Stimulated activated CD4-positive, alpha-beta T cell treated with anti-CD3 and anti-CD28 coated beads, Interleukin-1b, Interleukin-23, amount 100 ng/mL, for 24 hours (primary cell): ENCODE measurements at places on chromosomes 1 and 21.

GRCh38 chr1:79524126-79524525, 517.6 kb upstream of the ADGRL4 start:
- no peak for DNase-seq

DNA sequence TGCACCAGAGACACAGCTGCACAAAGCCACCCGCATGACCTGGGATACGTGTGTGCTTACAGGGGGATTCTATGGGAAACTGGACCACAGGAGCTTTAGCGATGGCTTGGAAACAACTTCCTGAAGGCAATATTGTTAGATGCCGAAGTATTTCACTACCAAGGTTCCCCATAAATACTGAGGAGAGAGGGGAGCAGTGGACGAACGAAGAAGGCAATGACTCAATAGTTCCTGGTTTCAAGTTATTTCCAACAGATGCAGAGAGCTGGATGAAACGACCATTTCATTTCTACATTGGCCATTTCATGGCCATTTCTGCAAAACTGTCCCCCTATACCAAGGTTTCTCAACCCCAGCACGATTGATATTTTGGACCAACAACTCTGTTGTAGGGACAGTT, 61.3 kb downstream of the CD34 start:
- DNase-seq: no peak

DNA sequence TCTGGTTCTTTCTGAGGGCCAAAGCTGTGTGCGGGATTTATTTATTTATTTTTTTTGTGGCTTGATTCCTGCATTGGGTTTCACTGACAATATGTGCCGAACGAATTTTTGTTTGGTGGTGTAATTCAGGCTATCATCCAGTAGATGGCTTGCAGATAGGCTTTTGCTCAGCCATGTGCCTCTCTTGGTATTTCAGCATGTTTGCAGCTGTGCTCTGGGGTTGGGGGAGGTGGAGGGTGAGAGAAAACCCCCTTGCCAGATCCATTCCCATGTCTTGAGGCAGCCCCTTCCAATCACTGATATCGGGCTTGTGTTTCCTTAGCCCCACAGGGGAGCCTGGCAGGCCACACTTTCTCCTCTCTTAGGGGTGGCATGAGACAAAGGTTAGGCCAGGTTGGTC, 302.4 kb downstream of the PTGER3 start:
- DNase-seq: no peak

DNA sequence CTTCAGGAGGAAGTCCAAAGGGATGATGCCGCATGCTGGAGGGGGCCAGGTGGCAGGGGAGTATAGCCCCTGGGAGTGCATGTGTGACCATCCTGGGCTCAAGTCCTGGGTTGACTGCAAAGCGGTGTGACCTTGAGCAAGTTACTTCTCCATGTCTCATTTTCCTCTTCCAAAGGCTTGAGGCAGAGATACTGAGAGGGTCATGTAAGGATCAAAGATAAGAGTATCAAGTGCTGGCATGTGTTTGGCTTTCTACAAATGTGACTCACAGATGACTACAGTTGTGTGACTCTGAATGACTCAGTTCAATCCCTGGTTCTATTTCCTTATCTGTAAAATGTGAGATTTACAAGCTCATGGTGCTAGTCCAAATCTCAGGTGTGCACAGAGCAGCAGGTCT, 26.1 kb downstream of the PROK1 start:
- no peak for DNase-seq

- no peak for DNase-seq
Measured at GRCh38 chr1:118333601-118334210, 148.7 kb upstream of the SPAG17 start.

GRCh38 chr1:156367383-156368156, 1.4 kb upstream of the RHBG start:
- DNase-seq: no peak

- no peak for DNase-seq
Measured at GRCh38 chr1:45079533-45079932, 67.5 kb downstream of the UROD start.

- no peak for DNase-seq
Measured at GRCh38 chr1:106787520-106787919, 269.0 kb upstream of the PRMT6 start.

DNA sequence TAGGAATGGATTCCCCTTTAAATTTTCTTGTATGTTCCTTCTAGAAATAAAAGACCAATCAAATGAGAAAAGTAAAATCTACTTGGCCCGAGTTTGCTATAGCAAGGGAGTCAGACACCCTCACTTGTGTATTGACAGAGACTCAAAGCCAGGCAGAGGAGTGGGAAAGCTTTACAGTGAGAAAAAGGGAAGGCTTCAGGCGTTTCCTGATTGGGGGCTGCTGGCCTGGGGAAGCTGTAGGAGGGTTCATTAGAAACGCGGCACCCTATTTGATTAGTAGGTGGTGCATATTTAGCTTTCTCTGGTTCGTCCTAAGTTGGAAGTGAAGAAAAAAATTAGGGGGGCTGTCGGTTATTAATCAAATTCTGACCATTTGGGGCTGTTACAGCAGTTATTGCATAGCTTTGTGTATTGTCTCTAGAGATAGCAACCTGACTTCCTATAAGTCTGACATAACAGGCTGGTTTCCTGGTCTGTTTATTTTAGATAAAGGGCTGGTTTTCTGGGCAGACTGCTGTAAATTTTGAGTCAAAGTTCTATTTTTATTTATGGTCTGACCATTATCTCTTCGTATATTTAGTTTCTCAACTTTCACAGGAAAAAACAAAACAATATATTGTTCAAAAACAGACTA, 10.0 kb downstream of the SLC25A24 start:
- DNase-seq: no peak

DNA sequence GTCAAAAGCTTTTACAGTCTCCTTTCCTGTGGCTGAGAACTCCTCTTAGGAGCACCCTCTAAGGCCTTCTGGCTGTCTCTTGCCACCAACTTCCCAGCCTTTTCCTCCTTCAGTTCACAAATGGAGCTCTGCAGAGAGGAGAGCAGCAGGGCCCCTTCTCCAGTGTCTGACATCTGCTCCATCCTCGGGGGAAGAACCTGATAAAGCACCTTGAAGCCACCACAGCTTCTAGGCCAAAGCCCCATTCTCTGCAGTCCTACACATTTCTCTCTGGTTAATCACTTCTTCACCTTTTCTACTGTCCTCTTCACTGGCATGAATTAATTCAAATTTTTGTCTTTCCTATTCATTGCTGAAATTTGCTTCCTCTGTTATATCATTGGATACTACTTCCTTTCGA, 378.1 kb upstream of the POU3F1 start:
- no peak for DNase-seq

DNA sequence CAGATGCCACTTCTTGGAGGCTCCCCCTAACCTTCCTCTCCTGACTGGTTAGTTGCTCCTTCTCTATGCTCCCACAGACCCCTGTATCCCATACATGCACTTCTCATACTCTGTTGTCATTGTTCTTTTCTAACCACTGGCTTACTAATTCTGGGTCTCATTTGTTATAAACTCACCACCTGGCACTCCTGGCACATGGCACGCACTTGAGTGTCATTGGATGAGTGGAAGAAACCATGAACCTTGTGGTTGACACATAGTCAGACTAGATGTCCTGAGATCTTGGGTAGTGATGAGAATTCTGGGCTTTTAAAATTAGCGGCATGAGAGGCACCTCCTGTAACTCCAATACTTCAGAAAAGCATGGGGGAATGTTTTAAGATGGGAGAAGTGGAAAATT, 49.3 kb downstream of the TRIM62 start:
- DNase-seq: no peak

- DNase-seq: no peak
Measured at GRCh38 chr1:210597555-210598134, 268.9 kb downstream of the HHAT start.

GRCh38 chr1:235650341-235651169, 971 bp upstream of the GNG4 start:
- no peak for DNase-seq

DNA sequence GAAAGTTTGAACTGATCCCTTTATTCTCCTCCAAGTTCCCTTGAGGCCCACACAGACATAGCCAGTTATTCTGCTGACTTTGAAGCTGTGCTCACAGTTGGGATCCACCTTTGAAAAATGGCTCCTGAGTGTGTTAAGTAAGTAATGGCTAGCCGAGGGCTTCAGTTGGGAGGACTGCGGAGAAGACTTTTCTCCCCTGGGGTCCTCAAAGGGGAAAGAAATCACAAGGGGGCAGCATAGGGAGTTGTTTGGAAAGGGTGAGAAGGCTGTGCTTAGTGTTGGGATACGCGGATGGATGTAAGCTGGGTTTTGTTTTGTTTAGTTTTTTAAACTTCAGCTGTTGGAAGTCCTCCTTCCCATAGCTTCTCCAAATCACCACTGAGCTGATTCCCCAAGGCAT, 8.3 kb downstream of the PGM1 start:
- DNase-seq: no peak

GRCh38 chr1:243962541-243962940, 88.5 kb upstream of the ZBTB18 start:
- DNase-seq: no peak

DNA sequence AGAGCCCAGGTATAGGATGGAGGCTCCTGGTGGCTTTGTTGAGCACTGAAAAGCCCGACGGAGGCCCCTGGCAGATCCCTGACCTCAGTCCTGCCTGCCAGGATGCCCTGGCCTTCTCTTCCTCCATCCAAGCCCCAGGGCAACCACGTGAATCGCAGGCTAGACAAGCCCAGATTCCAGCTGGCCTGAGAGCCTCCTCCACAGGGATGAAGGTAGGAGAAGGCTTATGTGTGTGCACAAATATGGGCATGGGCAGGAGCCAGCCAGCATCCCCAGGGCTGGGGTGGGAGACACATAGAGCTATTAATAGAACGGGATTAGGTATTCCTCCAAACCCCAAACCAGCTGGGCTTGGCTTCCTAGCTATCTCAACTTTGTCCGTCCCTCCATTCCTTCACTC, 4.0 kb upstream of the EXTL1 start:
- DNase-seq: no peak

GRCh38 chr1:163796394-163796821, 474.7 kb downstream of the NUF2 start:
- no peak for DNase-seq

- no peak for DNase-seq
Measured at GRCh38 chr21:31204801-31205200, 139.3 kb downstream of the TIAM1 start.

DNA sequence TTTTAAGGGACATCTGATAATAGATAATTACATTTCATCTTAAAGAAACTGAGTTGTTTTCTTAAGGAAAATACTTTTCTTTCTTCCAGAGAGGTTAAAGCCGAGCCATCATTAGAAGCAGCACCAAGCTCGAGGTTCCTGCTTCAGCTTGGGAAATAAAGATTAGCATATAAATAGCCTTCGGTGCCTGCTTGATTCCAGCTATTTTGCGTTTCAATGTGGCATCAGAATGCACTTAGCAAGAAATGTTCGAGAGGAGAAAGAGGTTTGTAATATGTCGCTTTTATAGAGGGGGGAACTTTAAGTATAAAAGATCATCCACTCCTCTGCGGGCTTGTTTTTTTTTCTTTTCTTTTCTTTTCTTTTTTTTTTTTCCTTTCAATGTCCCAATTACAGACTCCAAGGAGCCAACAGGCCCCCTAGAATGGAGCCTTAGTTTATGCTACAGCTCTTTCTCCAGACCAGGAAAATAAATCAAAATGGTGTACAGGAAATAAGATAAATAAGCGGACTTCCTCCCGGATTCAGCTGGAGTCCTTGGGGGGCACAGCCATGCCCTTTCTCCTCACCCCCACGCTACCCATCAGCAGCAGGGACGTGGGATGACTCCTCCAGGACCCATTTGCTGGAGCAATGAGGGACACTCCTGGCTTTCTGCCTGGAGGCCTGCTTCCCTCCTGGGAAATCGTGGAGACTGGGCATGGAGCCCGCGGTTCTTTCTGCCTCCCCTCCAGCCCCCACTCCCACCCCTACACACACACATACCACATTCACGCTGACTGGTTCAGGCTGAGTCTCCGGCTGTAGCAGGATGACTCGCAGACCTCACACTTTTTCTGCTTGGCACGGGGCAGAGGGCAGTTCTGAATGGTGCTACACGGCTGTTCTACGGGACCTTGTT, 131.6 kb downstream of the RRAGC start:
- DNase-seq: no peak

DNA sequence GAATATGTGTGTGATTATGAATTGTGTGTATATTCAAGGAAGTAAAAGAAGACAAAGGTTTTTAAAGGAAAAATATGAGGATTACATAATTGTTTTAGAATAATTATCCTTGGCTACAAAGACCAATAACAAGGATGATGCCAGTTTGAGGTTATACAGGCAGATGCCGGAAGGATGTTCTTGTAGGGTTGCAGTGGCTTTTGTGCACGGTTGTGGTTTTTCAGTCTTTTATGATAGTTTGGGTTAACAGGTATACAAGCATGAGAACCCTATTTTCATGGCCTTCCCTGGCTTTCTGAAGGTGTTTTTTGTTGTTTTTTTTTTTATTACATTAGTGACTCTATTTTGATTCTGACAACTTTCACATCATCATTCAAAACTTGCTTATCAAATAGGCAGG, 4.9 kb downstream of the CR2 start:
- no peak for DNase-seq

DNA sequence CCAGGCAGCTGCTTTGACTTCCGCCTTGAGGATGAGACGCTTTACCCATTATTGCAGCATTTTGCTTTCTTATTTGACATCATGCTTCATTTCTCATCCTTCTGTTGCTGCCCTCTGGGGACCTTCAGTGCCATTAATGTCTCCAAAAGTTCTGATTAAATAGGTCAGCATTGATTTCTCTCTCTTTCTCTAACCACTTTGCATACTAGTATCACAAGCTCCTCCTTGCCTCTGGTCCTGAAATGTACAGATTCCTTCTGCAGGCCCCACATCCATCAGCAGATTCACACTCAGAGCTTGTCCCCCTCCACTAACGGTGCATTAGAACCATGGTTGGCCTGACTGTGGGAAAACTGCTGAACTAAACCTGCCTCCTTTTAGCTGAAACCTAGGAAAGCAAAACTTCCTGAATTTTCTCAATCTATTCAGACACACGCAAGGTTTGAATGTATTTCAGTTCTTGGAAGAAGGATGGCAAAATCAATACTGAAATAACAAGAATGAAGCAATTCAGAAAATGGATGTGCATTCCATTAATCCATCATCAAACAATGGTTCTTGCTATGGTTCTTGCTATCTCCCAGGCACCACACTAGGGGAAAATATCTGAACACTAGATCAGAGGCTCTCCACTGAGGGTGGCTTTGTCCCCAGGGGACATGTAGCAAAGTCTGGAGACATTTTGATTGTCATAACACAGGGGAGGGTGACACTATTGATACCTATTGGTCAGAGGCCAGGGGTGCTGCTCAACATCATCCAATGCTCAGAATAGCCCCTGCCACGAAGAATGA, 154.5 kb downstream of the PCP4 start:
- no peak for DNase-seq

DNA sequence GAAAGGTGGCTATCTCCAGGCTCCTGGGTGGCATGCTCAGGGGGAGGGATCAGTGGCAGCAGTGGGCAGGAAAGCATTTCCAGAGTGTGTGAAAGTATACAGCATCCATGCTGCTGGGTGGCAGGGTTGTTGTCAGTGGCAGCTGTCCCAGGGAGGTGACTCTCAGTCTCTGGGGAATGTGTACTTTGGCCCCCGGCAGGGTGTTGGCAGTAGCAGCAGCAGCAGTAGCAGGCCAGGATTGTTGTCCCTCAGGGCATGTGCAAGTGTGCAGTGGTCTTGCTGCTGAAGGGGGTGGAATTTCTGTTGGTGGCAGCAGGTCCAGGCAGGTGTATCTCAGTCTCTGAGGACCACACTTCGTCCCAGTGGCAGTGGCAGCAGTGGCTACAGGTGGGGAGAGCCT, 71.7 kb upstream of the GUCA2B start:
- DNase-seq: no peak
